Amniotic stem cell (primary cell): ENCODE measurements at places on chromosomes 5 and 9.

DNA sequence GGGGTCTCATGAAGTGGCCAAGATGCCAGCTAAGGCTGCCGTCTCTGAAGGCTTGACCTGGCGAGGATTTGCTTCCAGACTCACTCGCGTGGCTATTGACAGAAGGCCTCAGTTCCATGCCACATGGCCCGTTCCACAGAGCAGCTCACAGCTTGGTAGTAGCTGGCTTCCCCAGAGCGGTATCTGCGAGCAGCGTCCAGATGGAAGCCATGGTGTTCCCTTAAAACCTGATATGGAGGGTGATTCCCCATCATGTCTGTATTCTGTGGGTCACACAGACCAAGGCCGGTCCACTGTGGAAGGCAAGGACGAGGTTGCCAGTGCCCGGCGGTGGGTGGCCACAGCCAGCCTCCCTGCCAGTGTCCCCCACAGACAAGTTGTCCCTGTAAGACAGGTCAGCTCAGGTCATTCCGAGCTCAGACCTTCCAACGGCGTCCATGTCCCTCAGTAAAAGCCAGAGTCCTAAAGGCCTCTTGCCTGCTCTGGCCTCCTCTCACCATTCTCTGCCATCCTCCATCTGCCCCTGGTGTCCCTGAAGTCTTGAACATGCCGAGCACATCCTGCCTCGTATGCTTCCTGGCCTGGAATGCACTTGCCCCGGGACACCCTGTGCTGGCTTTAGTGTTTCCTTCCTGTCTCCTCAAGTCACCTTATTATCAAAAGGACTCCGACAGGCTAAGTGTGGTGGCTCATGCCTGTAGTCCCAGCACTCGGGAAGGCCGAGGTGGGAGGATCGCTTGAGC lies 61.3 kb upstream of the LRRTM2 start:
- no peak for DNase-seq

DNA sequence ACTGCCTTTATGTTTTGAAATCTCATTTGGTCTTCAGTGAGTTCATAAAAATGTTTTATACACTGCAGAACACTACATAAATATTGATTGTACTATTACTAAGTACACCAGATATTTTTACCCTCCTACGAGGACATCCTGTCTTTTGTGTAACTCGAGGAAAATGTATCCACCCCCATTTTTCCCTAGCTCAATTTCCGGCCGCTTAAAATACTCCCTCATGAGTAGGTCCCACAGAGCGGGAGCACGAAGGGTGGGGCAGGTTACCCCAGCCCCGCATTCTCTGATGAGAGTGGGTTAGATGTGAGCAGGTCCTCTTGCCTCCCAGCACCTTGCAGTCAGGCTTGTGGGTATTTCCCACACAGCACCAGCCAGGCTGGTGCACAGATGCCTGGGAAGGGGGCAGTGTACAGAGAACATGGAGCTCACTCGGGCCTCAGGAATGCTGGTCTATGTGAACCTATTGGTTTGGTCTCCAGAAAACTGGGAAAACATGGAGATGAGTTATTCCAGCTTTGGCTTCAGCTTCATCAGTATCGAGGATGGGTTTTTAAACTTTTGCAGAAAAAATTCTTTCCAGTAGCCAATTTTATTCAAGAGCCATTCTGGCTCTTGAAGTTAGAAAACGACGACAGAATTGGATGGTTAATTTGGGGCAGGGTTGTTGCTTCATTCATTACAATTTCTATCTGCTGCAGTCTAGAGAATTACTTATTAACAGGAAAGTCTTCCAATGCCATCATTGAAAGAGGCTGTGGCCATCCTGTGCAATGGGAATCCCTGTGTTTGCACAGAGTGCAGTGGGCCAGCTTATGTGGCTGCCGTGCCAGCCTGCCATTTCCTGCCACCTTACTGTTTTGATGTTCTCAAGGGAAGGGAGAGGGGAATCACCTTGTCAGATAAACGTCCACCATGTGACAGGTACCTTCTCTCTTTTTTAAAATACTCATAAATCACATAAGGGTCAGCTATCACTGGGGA lies 73.2 kb downstream of the WDR41 start:
- DNase-seq = no peak

GRCh38 chr5:62139741-62140140 lies 166.3 kb upstream of the KIF2A start:
- no peak for DNase-seq

- no peak for DNase-seq
Measured at GRCh38 chr9:76374783-76375559, 19.3 kb downstream of the RFK start.

DNA sequence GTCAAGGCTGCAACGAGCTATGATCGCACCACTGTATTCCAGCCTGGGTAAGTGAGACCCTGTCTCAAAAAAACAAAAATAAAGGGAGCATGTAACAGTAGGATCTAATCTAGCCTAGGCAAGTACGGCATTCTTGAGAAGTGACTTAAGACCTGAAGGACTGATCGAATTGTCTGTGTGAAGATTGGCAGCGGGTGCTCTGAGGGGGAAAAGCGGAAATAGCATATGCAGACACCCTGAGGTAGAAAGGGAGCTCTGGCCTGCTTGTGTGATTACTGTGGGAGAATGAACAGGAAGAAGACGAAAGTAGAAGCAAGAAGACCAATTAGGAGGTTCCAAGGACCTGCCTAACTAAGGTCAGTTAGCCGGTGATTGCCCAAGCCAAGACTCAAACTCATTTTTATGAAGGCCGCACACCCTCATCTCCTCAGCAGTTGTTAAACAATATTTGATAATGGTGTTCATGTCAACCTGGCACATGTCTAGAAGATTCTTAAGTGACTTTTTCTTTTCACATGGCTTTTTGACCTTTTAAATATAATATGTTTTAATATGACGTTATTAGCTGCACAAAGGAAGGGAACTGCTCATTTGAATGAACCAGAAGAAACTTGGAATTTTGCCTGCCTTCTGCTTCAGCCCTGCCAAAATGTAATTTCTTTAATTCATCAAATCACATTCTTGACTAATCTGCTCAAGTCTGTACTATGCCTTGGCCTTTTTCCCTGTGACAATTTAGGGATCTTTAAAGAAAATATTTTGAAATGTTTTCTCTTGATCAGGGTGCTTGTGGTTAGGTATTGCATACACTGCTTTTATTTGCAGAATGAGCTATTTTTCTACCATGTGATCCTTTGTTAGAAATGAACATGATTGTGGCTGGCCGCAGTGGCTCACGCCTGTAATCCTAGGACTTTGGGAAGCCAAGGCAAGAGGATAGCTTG lies 289.2 kb upstream of the DMRT1 start:
- no peak for DNase-seq

DNA sequence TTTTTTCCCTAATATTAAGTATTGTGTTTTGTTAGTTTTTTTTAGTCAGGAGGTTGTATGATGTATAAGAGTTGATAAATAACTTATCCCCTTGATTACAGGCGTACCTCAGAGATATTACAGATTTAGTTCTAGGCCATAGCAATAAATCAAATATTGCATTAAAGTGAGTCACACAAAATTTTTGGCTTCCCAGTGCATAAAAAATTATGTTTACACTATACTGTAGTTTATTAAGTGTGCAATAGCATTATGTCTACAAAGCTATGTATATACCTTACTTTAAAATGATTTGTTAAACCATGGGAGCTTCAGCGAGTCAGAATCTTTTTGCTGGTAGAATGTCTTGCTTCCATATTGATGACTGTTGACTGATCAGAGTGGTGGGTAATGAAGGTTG lies 1180.6 kb upstream of the CDH18 start:
- no peak for DNase-seq

- no peak for DNase-seq
Measured at GRCh38 chr9:134538856-134539566, 102.6 kb upstream of the COL5A1 start.

DNA sequence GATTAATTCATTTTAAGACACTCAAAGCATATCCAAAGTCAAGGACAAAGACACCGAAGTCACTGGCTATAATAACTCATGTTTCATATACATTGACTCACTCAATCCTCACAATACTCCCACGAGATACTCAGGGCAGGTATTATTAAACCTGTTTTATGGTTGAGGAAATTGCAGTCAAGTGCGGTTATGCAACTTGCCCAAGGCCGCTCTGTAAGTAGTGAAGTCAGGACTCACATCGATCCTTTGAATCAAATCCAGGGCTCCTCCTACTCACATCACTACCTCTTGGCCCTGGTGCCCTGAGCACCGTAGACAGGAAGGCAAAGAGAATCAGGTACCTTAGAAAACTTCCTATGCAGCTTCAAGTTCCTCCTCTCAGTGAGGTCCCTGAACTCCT lies 87.8 kb upstream of the APC start:
- DNase-seq = no peak

GRCh38 chr9:134501761-134502265 lies 139.8 kb upstream of the COL5A1 start:
- DNase-seq = no peak

GRCh38 chr5:153630546-153630945 lies 140.1 kb downstream of the GRIA1 start:
- DNase-seq = no peak

DNA sequence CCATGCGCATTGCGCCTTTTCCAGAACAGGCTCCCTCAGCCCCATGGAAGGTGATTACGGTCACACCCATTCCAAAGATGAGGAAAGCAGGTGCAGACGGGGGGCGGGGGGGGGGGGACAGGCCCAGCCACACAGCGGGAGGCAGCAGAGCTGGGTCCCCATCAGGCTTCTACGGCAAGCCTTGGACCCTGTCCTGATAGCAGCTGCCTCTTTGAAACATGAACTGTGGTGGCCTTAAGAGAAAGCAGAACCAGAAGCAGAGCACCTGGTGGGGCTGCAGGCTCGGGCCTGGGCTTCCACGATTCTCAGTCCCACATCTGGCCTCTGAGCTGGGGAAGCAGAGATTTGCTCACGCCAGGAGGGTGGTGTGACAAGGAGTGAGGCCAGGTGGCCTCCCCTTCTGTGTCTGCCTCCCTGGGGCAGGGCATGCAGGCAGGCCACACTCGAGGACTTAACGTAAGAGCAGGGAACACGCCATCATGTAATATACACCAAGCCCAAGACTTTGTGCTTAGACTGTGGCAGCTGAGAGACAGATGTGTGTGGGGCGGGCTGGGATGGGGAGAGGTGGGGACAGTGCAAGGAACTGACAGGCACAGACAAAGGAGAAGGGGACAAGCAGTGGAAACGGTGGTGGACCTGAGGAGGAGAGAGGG lies 14.2 kb upstream of the PHYKPL start:
- DNase-seq = no peak

- no peak for DNase-seq
Measured at GRCh38 chr9:105416840-105417239, 31.0 kb upstream of the FSD1L start.

GRCh38 chr5:60287174-60287771 lies 393.7 kb upstream of the PDE4D start:
- DNase-seq = peak; percentile 8

DNA sequence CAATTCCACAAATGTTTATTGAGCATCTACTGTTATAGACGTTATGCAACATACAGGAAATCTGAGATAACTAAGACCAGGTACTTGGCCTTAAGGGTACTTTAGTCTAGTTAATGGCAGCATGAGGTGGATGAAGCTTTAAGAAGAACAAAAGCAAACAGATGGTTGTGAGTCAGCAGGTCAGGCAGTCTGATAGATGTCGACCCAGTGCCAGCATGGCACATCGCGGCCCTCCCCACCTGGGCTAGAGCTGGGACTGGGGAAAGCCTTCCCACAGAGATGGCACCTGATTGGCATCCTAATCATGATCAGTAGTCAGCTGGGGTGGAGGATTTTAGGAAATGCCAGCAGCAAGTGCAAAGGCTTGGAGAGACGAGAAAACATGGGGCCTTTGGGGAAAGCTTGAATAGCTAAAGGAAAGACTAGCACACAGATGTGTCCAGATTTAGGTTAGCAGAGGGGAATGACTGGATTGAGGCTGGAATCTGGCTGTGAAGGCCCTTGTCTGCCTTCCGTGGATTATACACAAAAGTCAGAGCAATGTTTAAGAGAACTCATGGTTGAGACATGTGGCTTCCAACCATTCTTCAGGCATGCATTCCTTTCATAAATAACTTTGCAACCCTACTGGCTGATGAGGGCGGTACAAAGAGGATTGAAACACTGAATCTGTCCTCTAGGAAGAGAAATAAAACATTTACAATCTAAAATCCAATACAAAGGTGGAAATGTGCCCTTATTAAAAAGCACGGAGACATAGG lies 395.4 kb upstream of the WWC1 start:
- no peak for DNase-seq

DNA sequence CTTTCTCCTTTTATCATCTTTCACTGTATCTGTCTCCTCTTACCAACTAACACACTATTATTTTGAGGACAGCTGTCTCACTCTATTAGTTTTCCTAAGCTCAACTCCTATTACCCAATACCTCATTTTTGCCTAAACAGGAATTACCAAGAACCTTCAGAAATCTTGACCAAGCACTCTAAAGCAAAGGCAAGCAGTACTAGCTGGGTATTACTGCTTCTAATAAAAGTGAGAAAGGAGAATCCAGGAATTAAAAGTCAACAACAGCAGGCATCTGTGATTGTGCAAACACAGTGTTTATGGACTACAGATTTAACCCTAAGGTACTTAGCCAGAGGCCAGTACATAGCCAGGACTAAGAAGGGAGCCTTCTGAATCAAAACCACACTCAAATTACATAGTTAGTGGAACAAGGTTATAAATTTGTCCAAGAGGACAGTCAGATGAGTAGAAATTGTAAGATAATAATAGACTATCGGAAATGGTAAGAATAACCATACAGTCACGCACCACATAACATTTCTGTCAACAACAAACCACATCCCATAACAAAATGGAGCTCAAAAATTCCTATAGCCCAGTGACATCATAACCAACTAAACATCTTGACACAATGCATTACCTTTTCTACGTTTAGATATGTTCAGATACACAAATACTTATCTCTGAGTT lies 8.3 kb downstream of the RFX3 start:
- no peak for DNase-seq

- DNase-seq = no peak
Measured at GRCh38 chr5:86981898-86982297, 285.8 kb upstream of the RASA1 start.
